ENCODE measurements at places on chromosomes 1 and 21.

DNA sequence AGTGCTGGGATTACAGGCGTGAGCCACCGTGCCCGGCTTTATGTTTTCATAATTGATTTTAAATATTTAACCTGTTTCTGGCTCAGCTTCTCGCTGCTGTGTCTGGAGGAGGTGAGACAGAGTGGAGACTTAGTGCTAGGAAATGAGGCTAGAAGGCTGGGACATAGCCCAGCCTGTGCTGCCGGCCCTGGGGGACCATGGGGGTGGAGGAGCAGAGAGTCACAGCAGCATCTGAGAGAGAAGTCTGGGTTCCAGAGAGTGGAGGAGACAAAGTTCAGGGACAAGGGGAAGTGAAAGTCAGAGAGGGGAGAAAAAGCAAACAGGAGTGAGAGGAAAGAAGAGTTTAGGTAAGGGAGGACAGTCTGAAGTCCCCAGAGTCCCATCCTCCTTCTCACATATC is 71.9 kb downstream of the LHX9 start:
- DNase-seq, result no peak

- DNase-seq, result no peak
Observed at GRCh38 chr1:23383577-23384311, 14.1 kb upstream of the ZNF436 start.

DNA sequence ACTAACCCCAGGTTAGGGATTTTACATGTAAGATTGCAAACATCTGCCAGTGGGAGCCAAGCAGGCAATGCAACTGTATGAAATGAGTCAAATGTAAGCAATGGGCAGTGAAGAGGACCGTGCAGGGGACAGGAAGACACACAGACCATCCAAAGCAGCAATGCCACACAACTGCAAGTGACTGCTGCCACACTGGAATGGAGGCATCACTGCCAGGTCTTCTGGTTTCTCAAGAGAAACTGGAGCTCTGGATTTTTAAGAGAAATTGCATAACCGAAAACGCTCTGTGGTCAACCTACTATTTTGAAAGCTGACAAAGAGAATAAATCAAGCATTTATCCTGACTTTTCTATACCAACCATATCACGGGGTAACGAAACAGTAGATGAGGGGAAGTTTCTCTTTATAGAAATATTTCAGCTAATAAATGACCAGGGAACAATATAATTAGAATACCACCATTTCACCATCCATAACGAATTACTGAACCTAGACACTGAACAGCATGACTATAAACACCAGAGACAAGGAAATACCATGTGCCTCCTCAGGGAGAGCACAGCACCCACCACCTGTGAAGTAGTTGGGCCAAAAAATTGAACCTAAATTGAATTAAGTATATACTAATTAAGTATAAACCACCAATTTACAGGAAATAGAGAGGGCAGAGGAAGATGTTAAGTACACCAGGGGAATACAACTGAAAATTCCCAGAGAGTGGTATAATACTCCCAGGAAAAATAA is 4.4 kb downstream of the AK2 start:
- no peak for DNase-seq

DNA sequence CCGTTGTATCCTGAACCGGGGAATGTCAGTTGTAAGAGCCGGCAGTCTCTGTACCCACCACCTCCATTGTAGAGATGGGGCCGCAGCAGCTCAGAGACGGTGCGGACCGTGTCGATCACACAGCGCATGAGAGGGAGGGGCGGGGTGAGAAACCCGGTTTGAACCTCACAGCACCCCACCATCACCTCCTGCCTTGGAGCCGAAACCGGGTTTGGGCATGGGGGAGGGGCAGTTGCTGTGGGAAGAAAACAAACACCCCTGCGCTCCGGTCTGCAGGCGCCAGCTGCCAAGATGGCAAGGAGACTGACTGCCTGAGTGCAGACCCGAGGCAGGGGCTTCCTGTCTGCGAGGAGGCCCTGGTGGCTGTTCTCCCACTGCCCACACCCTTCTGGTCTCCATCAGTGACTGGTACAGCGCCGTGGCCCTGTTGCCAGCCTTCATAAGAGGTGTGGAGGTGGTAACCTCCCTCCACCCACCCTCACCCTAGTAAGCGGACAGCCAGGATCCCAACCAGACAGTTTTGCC is 69.2 kb upstream of the SSBP3 start:
- DNase-seq, result no peak

- DNase-seq, result no peak
Observed at GRCh38 chr1:8009043-8010002, 16.8 kb downstream of the ERRFI1 start.
